ENCODE measurements at places on chromosomes 1 and 21. TPM values are rescaled to one million over a fixed set of nuclear protein-coding genes. Genes with fewer than 3 reads are reported as not detected.

EPHA8 gene
- polyA plus RNA-seq: 1.2 TPM

GRCh38 chr1:181583598-181583997 lies 100.3 kb downstream of the CACNA1E start:
- DNase-seq: no peak

DNA sequence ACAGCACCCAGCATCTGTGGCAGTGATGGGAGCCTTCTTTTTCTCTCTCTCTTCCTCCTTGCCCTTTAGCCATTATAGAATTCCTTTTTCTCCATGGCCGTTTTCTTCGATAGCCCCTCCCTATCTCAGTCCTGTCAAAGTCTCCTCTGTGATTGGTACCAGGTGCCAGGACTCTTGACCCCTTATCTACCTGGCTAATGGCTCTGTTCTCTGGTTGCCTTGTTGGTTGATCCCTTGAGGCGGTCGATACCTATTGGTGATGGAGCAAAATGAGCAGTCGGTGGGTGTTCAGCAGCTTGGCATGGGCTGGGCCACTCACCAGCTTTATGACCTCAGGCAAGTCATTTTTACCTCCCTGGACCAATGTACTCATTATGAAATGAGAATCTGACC lies 2.0 kb downstream of the ATF3 start:
- no peak for DNase-seq

DNA sequence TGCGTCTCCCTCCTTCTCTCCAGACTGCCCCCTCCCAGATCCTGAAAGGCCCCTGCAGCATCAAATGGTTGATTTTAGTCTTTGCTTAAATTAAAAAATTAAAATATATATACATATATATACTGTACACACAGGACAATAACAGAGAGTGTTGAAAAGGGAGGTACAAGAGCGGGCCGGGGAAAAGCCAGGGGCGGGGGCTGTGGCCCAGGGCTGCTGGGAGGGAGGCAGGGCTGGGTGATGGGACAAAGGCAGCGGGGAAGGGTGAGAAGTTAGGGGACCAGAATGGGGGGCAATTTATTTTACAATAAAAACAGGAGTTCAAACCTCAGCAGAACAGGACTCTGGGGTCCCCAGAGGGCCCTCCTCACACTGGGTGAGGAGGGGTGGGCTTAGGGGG lies 10.5 kb downstream of the ARL8A start:
- no peak for DNase-seq

DNA sequence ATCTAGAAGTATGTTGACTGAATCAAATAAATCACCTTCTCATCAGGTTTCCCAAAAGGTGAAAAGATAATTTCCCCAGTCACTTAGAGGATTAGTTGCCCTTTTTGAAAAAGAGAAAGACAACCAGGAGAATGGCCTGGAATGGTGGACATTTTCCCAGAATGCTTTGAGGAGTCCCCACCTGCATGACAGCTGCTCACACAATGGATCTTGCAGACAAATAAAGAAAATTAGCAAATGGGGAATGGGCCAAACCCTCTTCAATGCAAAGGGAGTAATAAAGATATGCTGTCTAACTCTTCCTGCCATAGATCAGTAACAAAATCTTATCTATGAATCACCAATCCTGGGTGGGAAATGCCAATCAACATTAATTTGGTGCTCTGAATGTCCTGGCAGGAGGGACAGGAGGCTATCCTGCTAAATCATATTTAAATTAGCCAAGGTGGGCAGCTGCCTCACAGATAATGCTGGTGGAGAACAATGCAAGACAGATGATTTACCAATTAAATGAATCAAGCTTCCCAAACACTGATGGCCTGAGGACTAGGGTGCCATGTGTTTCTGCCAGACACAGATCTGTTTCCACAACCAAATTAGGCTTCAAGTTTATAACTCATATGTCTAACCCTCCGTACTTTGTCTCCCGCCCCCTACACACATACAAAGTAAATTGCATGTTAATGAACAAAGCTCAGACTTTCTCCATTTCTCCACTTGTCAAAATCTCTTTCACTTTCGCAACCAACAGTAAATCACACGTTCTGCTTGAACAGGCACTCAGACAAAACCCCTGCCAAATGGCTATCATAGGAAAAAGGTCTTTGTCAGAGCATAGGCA lies 488.0 kb upstream of the PLXNA2 start:
- no peak for DNase-seq

TMEM82 gene
- polyA plus RNA-seq: not detected

OR2L13 gene
- polyA plus RNA-seq: not detected

DNA sequence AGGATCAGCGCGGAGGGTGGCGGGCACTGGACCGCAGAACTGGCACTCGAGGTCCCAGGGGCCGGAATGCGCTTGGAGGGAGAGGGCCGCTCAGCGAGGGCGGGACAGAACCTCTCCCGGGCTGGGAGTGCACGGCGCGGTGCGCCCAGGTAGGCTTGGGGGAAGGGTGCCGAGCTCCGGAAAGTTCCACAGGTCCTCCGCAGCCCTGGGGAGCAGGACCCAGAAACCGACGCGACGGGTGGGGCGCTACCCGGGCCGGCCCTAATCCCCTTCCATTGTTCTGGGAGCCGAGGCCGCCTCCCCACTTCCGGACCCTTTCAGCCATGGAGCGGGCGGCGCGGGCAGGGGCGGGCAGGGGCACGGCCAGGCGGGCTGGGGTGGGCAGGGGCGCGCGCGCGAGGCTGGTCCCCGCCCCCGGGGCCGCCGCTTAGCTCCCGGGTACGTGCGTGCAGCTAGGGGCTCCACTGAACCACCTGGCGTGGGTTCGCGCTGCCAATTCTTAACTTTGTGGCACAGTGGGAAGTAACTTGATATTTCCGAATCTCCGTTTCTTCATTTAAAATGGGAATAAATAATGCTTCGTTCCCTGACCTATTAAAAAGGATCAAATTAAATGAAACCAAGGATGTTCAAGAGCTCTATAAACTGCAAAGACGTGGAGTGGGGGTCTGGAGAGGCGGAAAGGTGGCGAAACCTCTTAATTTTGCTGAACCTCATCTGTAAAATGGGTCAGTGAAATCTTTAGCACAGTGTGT lies 20.7 kb downstream of the LGR6 start:
- DNase-seq: no peak
